Spinal cord (tissue), 10 donors: ENCODE measurements at places on chromosomes 6 and 20. TPM values are rescaled to one million over a fixed set of nuclear protein-coding genes. Genes with fewer than 3 reads are reported as not detected.

Gene CALHM4
- not detected for polyA plus RNA-seq

Gene ADGRF1
- polyA plus RNA-seq = 0.39 TPM

Gene PPIL4
- 37.3 TPM for polyA plus RNA-seq

Gene DSTN
- 405 TPM for polyA plus RNA-seq

Gene SLC44A4
- polyA plus RNA-seq = 1.00 TPM

Gene CASS4
- 1.1 TPM for polyA plus RNA-seq

Gene NKX2-2
- polyA plus RNA-seq = 37.9 TPM

Gene PRRT1
- 17.7 TPM for polyA plus RNA-seq

Gene SEC23B
- polyA plus RNA-seq = 52.4 TPM

Gene GUCA1A
- 5.8 TPM for polyA plus RNA-seq

Gene SYCP2
- polyA plus RNA-seq = 7.0 TPM

Gene PAK5
- polyA plus RNA-seq = 23.8 TPM

Gene PDSS2
- polyA plus RNA-seq = 9.8 TPM

Gene ANKEF1
- polyA plus RNA-seq = 3.7 TPM

Gene CYP39A1
- 2.2 TPM for polyA plus RNA-seq

Gene FANCE
- 14.5 TPM for polyA plus RNA-seq

Gene C20orf202
- 0.92 TPM for polyA plus RNA-seq

Gene HDGFL1
- polyA plus RNA-seq = not detected

Gene MLIP
- 0.92 TPM for polyA plus RNA-seq
